Iris pigment epithelial cell (primary cell): ENCODE measurements at places on chromosomes 13 and 19.

GRCh38 chr13:25821776-25822175 is 230.0 kb downstream of the SHISA2 start:
- no peak for DNase-seq

GRCh38 chr13:49062297-49062896 is 86.7 kb downstream of the FNDC3A start:
- no peak for DNase-seq

- no peak for DNase-seq
These were observed 10.2 kb upstream of the TPP2 start for GRCh38 chr13:102586615-102587014.

GRCh38 chr19:2460245-2460644 is 3.5 kb upstream of the LMNB2 start:
- no peak for DNase-seq

DNA sequence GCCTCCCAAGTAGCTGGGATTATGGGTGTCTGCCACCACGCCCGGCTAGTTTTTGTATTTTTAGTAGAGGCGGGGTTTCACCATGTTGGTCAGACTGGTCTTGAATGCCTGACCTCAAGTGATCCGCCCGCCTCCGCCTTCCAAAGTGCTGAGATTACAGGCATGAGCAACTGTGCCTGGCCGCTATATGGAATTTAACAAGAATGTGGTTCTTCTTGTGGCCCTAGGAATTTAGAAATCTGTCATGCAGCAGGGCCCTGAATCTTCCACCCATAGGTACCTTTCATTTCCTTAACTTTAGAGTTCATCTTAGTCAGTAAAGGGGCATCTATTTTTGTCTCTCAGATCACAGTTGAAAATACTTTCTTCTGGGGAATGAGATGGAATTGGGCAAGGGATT is 25.6 kb upstream of the NDFIP2 start:
- DNase-seq, result peak; percentile 85
